Mesothelial cell of epicardium (in vitro differentiated cells): ENCODE measurements at places on chromosomes 2 and 18.

- no peak for DNase-seq
Measured at GRCh38 chr18:51068105-51068504, 38.1 kb downstream of the SMAD4 start.

GRCh38 chr2:220779931-220780330, 792.2 kb downstream of the EPHA4 start:
- no peak for DNase-seq

DNA sequence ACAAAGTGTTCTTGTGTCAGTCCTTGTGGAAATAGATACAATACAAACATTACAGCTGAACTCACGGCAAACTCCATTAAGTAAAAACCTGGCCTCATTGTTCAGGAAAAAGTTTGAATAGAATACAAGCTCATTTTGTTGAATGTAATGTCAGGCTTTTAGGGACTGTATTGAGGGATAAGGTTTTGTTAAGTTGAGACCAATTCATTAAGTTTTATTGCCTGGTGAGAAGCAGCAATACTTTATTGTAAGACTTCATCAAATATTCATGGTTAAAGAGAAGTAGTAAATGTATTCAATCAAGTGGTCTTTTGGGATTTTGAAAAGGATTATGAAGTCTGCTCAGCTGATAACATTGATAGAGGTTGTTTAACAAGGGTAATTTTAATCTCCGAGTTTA, 35.4 kb upstream of the METAP1D start:
- no peak for DNase-seq

- DNase-seq: no peak
Measured at GRCh38 chr2:110216803-110217202, 4.5 kb upstream of the MTLN start.

DNA sequence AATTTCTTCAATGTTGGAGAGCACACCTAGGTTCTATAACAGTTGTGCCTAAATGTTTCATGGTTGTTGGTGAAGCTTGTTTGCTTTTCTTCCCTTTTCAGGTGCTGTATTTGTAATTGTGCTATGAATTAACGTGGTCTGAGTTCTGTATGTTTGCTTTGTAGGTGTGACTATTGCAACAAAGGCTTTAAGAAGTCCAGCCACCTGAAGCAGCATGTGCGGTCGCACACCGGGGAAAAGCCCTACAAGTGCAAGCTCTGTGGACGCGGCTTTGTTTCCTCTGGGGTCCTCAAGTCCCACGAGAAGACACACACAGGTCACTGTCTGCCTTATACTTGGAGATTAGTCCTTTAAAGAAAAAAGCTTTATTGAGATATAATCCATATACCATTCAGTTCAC, 91.2 kb downstream of the ZNF236 start:
- no peak for DNase-seq

GRCh38 chr18:12703664-12704063, 822 bp downstream of the PSMG2 start:
- DNase-seq: no peak

GRCh38 chr18:50424877-50425690, 50.2 kb downstream of the SKA1 start:
- DNase-seq: no peak

GRCh38 chr18:10169064-10169562, 255.3 kb downstream of the VAPA start:
- DNase-seq: no peak

- DNase-seq: no peak
Measured at GRCh38 chr2:25331686-25332365, 9.9 kb downstream of the DNMT3A start.

- no peak for DNase-seq
Measured at GRCh38 chr2:24080701-24081100, 3.9 kb downstream of the TP53I3 start.

DNA sequence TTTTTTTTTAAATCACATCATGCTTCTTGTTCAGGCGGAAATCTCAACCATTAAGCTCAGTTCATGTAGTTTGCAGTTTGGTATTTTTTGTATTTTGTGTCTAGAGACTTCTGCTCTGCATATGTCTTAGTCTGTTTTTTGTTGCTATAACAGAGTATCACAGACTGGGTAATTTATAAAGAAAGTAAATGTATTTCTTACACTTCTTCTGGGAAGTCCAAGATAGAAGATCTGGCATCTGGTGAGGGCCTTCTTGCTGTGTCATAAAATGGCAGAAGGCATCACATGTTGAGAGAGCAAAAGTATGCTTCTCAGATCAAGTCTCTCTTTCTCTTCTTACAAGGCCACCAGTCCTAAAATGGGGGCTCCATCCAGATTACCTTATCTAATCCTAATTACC, 208.2 kb downstream of the CTNNA2 start:
- DNase-seq: no peak

DNA sequence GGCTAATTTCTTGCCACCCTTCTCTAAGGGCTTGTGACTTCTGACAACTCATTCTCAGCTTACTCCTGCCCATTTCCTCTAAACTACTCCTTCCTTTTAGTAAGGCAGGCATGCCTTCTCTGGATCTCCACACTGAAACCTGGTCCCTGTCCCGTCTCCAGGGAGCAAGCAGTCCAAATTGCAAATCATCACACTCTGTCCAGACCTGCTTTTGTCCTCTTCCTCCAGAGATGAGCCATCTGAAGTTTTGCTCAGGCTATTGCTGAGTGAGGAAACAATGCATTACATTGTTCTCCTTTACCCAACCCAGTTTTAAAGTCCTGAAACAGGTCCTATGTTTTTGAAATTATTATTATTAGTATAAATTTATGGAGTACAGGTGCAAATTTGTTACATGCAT, 57.3 kb downstream of the ARHGAP25 start:
- DNase-seq: no peak

DNA sequence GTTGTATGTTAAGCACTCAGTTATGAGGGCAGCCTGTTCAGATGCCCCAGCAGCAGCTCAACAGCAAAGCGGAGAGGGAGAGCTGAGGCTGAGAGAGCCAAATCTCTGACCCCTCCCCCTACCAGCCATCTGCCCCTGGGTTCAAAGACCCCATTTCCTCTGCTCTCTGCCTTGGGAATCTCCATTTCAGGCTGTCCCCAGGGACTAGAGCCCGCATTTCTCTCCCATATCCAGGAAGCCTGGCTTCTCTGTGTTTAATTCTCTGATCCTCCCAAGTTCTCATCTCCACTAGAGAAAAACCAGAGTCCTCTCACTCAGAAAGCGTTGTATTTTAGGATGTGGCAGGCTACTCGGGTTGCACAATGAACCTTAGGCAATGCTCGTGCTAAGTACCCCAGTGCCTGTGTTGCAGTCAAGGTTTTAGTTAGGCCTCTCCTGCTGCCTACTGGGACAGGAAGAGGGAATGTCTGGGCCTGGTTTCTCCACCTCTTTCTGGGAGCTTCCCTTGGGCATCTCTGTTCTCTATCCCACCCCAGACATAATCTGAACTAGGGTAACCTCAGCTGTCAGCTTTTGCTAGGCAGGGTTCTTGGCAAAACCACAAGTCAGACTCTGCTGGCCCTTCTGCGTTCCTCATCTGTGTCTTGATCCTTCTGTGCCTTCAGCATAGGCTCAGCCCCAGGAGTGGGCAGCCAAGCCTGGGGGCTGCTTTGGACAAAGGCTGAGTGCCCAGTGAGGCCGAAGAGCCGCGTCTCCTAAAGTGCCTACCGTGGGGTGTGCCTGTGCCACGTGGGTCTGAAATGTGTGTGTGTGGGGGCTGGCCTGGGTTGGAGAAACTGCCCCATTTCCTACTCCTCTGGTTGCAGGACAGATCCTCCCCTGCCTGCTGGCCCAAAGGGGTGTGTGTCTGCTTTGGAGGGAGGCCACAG, 96.8 kb downstream of the STPG4 start:
- DNase-seq: no peak

DNA sequence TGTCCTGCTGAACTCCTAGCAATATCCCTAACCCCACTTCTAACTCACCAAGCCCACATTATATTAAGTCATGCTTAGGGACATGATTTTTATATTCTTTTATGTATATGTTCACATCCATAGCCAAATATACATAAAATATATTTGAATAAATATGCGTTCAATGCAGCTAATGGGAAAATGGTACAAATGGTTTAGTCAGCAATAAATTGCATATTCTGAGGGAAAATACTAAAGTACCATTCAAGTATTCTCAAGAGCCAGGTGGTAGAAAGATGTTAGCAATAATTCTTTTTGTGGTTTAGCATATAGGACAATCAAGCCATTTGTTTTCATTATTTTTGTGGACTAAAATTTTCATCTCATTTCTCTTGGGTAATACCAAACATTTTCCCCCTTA, 306.0 kb downstream of the TDRD15 start:
- DNase-seq: no peak

- DNase-seq: no peak
Measured at GRCh38 chr2:233940376-233941276, 23.5 kb downstream of the TRPM8 start.

- DNase-seq: no peak
Measured at GRCh38 chr2:17805717-17806363, 10.4 kb upstream of the MSGN1 start.
